ENCODE measurements at places on chromosomes 6 and 20.

- no peak for DNase-seq
Observed at GRCh38 chr6:76326871-76327270, 254.4 kb upstream of the IMPG1 start.

DNA sequence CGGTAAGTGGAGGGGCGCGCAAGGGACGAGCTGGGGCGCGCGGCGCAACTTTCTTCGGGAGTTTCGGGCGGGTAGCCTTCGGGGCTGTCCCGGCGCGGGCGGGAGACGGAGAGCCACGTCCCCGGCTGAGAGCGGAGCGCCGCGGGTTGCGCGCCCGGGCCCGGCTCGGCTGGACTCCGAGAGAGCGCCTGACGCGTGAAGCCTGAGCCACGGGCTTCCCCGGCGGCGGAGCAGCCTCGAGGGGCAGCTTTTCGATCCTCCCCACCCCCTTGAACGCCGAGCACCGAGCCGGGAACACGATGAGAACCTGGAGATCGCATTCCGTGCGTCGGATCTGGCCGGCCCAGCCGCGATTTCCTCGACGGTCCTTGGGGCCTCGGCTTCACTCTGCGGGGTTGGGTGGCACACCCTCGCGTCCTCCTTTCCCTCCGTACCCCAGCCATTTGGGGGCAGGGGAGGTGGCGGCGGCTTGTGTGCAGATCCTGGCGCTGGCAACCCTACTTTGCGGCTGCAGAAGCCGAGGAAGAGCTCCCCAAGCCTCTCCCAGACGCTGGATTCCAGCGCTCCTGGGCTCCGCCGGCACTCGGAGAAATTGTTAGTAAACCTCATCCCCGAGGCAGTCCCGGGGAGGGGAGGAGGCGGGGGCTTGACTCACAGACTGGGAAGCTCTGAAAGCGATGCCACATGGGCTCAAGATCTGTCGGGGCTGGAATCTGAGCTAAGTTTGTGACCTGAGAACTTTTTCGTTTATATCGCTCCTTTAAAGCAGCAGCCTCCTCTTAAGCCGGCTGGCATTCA lies 572 bp downstream of the DSE start:
- DNase-seq: no peak

GRCh38 chr6:112286500-112287144 lies 32.3 kb upstream of the LAMA4 start:
- no peak for DNase-seq

- no peak for DNase-seq
Observed at GRCh38 chr20:1418350-1418749, 25.5 kb upstream of the FKBP1A start.

Data from stimulated activated CD8-positive, alpha-beta memory T cell treated with anti-CD3 and anti-CD28 coated beads, Interleukin-7, amount 100 ng/mL, for 1 hour (primary cell).